ENCODE measurements at places on chromosomes 11 and 22. TPM values are rescaled to one million over a fixed set of nuclear protein-coding genes. Genes with fewer than 3 reads are reported as not detected.

C22orf15 gene
- 2.4 TPM for total RNA-seq

FAT3 gene
- total RNA-seq: 3.2 TPM

SSRP1 gene
- 141 TPM for total RNA-seq

C11orf52 gene
- 0.40 TPM for total RNA-seq

LRRC51 gene
- 5.0 TPM for total RNA-seq

DDIAS gene
- total RNA-seq: 5.3 TPM

HTR3A gene
- not detected for total RNA-seq

C1QTNF4 gene
- not detected for total RNA-seq

TUB gene
- total RNA-seq: 8.2 TPM

JAML gene
- not detected for total RNA-seq

APOA5 gene
- total RNA-seq: not detected

ACTN3 gene
- total RNA-seq: 0.10 TPM

CCDC87 gene
- 0.41 TPM for total RNA-seq

LRP5 gene
- total RNA-seq: 2.9 TPM

RASSF10 gene
- total RNA-seq: not detected

GRK3 gene
- total RNA-seq: not detected

GGTLC3 gene
- not detected for total RNA-seq

SRSF8 gene
- total RNA-seq: 38.3 TPM

PNPLA5 gene
- not detected for total RNA-seq

OR51B5 gene
- not detected for total RNA-seq

CDC42EP2 gene
- total RNA-seq: 29.9 TPM

LTO1 gene
- 23.3 TPM for total RNA-seq

OR5B12 gene
- total RNA-seq: not detected

CRYBB2 gene
- not detected for total RNA-seq

SEC14L3 gene
- total RNA-seq: not detected

TRPM5 gene
- total RNA-seq: not detected

C11orf65 gene
- total RNA-seq: 0.45 TPM

REXO2 gene
- 261 TPM for total RNA-seq

SLC35F2 gene
- total RNA-seq: 6.5 TPM

CDCA5 gene
- 14.3 TPM for total RNA-seq

LDHA gene
- total RNA-seq: 1,279 TPM

FOLR1 gene
- total RNA-seq: not detected

SYT7 gene
- total RNA-seq: not detected

SYCE3 gene
- not detected for total RNA-seq

CYB561A3 gene
- 39.2 TPM for total RNA-seq

RRP7A gene
- 84.5 TPM for total RNA-seq

MMP8 gene
- total RNA-seq: not detected

DDX25 gene
- total RNA-seq: not detected

RBMXL2 gene
- not detected for total RNA-seq

OR2AG2 gene
- total RNA-seq: 0.09 TPM

ANKK1 gene
- not detected for total RNA-seq

PAX6 gene
- total RNA-seq: not detected

PRR14L gene
- 34.4 TPM for total RNA-seq

ART1 gene
- not detected for total RNA-seq

Measured in HFFc6 (cell line).